ENCODE measurements at places on chromosomes 12 and 14. TPM values are rescaled to one million over a fixed set of nuclear protein-coding genes. Genes with fewer than 3 reads are reported as not detected.

Gene SOAT2
- 0.92 TPM for total RNA-seq

- no peak for DNase-seq
- H3K4me3 ChIP-seq, result no peak overlapping the region
- H3K27me3 ChIP-seq, result no peaks in the 10 kb centered on the region
- H3K4me1 ChIP-seq, result no peaks in the 10 kb centered on the region
- H3K27ac ChIP-seq, result no peak overlapping the region
These were observed 109.2 kb downstream of the TMEM121 start for GRCh38 chr14:105635560-105635959.

GRCh38 chr14:76937181-76938091 lies 91.1 kb downstream of the IRF2BPL start:
- no peaks in the 10 kb centered on the region for H3K36me3 ChIP-seq
- no peak for DNase-seq
- no peak overlapping the region for H3K27ac ChIP-seq
- H3K4me3 ChIP-seq, result no peak overlapping the region
- H3K4me1 ChIP-seq, result no peaks in the 10 kb centered on the region
- H3K27me3 ChIP-seq, result no peaks in the 10 kb centered on the region

DNA sequence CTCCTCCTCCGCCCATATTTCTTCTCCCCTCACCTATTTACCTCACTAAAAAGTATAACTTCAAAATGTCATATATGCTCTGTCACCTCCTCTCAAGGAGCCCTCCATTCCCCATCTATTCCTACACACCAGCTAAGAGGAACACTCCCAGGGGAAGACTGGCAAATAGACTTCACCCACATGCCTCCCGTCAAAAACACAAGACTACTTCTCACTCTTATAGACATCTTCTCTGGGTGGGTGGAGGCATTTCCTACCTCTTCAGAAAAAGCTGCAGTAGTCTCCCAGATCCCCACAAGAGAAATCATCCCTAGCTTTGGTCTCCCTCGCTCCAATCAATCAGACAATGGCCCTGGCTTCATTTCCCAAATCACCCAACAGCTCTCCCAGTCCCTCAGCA lies 66.2 kb downstream of the MOK start:
- no peak for DNase-seq
- no peak overlapping the region for H3K4me3 ChIP-seq
- H3K27me3 ChIP-seq, result no peaks in the 10 kb centered on the region
- no peaks in the 10 kb centered on the region for H3K36me3 ChIP-seq
- no peak overlapping the region for H3K27ac ChIP-seq

- H3K27me3 ChIP-seq, result no peaks in the 10 kb centered on the region
- H3K36me3 ChIP-seq, result no peaks in the 10 kb centered on the region
- H3K4me1 ChIP-seq, result no peaks in the 10 kb centered on the region
- no peak for DNase-seq
- H3K4me3 ChIP-seq, result no peak overlapping the region
These were observed 150.9 kb upstream of the SLC16A7 start for GRCh38 chr12:59444932-59445331.

GRCh38 chr12:3598896-3599860 lies 108.2 kb downstream of the PRMT8 start:
- no peaks in the 10 kb centered on the region for H3K27me3 ChIP-seq
- DNase-seq, result no peak
- H3K27ac ChIP-seq, result no peak overlapping the region
- H3K4me1 ChIP-seq, result no peaks in the 10 kb centered on the region

DNA sequence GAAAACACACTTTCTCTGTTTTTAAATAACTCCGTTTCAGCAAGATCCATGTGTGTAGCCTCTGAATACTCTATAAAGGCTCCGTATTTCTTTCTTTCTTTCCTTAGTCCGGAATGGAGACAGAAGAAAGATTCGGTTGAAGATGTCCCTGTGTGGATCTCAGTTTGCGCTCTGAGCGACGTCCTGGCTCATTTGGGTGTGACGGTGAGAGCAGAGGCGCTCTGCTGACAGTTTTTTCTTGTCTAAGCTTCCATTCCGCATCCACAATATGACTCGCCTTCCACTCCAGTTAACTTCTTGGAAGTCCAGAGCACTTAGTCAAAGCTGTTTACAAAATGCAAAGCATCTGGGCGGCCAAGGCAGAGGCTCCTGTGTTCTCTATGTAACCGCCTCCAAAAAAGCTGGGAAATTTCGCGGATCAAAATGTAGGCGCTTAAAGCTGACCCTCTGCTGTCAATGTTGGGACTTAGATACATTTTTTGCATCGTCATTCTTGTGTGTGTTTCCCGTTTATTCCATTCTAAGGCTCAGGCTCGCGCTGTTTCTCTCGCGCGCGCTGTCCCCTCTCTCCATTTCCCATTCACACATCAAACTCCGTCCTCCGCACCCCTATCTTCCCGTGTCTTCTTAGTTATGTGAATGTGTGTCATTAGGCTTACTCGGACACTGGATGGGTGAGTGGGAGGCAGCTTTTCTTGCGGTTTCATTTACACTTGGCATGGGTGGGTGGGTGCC lies 880 bp upstream of the FLRT2 start:
- H3K4me1 ChIP-seq, result no peaks in the 10 kb centered on the region
- DNase-seq, result no peak
- H3K27me3 ChIP-seq, result no peaks in the 10 kb centered on the region
- peak overlapping the region; percentile 27 for H3K4me3 ChIP-seq
- peak overlapping the region; percentile 44 for H3K27ac ChIP-seq
- H3K36me3 ChIP-seq, result no peaks in the 10 kb centered on the region

GRCh38 chr12:111094157-111095010 lies 174.0 kb upstream of the MYL2 start:
- no peak overlapping the region for H3K27ac ChIP-seq
- H3K36me3 ChIP-seq, result no peaks in the 10 kb centered on the region
- H3K4me3 ChIP-seq, result no peak overlapping the region
- no peaks in the 10 kb centered on the region for H3K4me1 ChIP-seq

Measured in right lobe of liver (tissue), 6 donors.